ENCODE measurements at places on chromosomes 7 and 10. TPM values are rescaled to one million over a fixed set of nuclear protein-coding genes. Genes with fewer than 3 reads are reported as not detected.

DNA sequence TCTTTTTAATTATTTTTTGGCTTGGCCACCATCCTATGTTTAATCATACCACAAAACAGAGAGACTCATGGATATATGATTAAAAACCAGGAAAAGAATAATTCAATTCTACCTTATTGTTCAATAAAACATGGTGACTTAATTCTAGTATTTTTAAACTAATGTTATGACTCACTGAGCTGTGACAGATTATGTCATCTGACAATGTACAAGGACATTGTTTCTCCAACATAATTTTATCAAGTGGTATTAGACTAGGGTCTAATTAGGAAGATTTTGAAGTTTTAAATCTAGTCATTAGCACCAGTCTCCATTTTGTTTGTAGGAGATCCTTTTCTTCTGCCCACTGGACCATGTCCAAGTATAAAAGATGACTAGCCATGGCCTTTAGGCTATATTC, 199.3 kb upstream of the MDFIC start:
- no peak for DNase-seq

GRCh38 chr7:1922870-1923236, 252.8 kb downstream of the ELFN1 start:
- DNase-seq = no peak

GRCh38 chr10:112308125-112308502, 24.9 kb downstream of the TECTB start:
- DNase-seq = no peak

DNA sequence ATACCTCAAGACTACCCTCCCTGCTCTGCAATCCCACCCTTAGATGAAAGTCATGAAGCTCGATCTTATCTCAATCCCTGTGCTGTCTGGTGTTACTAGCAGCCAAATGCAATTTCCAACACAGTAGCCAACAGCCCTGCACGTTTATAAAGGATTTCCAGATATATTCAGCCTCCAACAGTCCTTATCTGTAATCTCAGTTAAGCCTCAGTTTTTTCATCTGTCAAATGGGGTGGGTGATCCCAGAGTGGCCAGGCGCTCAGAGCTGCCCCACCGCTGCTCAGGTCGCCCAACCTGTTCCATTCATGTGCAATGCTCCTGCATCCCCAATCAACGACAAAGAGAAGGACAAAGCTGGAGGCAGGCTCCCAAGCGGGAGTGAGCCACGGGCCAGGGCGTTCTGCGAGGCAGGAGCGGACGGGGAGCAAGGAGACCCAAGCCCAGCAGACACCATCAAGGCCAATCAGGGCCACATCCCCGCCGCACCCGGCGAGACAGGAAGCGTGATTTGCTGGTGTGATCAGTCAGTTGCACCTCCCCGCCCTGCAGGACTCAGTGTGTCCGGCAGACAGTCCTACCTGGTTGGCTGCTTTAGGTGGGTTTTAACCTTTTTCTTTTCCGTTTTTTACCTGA, 19.7 kb downstream of the PDGFA start:
- no peak for DNase-seq

DNA sequence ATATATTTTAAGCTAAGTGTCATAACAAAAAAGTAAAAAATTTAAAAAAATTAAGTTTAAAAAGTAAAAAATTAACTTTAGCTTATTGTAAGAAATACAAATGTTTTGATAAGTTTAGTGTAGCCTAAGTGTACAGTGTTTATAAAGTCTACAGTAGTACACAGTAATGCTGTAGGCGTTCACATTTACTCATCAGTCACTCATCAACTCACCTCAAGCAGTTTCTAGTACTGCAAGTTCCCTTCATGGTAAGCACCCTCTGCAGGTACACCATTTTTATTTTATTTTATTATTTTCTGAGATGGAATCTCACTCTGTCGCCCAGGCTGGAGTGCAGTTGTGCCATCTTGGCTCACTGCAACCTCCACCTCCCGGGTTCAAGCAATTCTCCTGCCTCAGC, 316.0 kb downstream of the FGFR2 start:
- no peak for DNase-seq

DNA sequence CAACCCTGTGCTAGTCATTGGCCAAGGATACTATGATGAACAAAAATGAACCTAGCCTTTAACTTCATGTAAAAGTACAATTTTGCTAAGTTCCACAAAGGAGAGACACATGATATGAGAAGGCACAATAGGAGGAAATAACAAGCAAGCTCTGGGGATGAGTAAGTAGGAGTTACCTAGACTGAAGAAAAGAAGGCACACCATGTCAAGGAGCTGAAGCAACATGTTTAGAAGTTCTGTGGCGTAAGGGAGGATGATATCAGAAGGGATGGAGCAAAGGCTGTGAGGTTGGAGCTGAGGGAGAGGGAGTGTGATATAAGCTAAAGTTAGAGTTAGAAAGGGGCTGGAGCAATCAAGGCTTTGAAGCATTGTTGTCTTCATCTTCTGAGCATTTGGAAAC, 25.6 kb downstream of the KIFBP start:
- DNase-seq = no peak

GRCh38 chr7:2631946-2632732, at the start of gene TTYH3:
Gene TTYH3, plus strand, starts transcription at chr7:2631986. Its CDS starts 170 bp downstream, at chr7:2632156.
- DNase-seq = peak; percentile 43

GRCh38 chr10:6174201-6174874, 28.4 kb upstream of the PFKFB3 start:
- DNase-seq = no peak

- DNase-seq = no peak
Observed at GRCh38 chr7:116445447-116446211, 53.9 kb upstream of the CAV2 start.

GRCh38 chr10:117260084-117260483, 19.2 kb downstream of the SLC18A2 start:
- DNase-seq = peak; percentile 9

- no peak for DNase-seq
Observed at GRCh38 chr7:78718212-78718611, 735.3 kb downstream of the MAGI2 start.

DNA sequence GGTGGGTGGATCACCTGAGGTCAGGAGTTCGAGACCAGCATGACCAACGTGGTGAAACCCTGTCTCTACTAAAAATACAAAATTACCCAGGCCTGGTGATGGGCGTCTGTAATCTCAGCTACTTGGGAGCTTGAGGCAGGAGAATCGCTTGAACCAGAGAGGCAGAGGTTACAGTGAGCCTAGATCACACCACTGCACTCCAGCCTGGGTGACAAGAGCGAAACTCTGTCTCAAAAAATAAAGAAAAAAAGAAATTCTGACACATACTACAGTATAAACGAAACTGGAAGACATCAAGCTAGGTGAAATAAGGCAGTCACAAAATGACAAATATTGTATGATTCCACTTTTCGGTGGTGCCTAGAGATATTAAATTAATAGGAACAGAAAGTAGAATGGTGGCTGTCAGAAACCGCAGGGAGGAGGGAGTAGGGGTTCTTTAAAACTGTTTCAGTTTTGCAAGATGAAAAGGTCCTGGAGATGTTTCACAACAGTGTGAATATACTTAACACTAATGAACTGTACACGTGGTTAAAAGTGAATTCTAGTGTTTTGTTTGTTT, 23.2 kb downstream of the PILRA start:
- no peak for DNase-seq

DNA sequence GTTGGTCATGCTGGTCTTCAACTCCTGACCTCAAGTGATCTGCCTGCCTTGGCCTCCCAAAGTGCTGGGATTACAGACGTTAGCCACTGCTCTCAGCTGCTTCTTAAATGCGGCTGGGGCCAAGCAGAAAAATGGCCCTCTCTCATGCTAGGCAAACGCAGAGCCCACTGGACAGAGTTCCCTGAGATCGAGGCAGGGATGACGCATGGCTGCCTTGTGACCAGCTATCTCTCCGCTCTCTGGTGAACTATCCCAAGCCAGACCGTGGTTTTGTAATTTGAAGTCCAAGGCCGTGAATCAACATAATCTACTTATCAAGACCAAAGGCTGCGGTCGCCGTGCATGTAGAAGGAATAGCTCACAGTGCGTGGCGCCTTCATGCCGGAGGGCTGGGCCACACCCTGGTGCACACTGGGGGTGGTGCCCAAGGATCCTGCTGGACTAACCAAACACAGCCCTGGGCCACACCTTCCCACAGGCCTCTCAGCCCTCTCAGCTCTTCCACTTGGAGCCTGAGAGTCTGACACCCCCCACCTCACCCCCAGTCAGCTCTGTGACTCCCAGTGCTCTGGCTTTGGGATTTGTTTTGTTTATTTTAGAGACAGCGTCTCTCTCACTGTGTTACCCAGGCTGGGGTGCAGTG, 88.1 kb upstream of the CUX1 start:
- DNase-seq = peak; percentile 97

GRCh38 chr7:1274876-1275375, 42.3 kb downstream of the UNCX start:
- DNase-seq = no peak

GRCh38 chr7:117951285-117951684, 78.0 kb upstream of the CTTNBP2 start:
- no peak for DNase-seq

DNA sequence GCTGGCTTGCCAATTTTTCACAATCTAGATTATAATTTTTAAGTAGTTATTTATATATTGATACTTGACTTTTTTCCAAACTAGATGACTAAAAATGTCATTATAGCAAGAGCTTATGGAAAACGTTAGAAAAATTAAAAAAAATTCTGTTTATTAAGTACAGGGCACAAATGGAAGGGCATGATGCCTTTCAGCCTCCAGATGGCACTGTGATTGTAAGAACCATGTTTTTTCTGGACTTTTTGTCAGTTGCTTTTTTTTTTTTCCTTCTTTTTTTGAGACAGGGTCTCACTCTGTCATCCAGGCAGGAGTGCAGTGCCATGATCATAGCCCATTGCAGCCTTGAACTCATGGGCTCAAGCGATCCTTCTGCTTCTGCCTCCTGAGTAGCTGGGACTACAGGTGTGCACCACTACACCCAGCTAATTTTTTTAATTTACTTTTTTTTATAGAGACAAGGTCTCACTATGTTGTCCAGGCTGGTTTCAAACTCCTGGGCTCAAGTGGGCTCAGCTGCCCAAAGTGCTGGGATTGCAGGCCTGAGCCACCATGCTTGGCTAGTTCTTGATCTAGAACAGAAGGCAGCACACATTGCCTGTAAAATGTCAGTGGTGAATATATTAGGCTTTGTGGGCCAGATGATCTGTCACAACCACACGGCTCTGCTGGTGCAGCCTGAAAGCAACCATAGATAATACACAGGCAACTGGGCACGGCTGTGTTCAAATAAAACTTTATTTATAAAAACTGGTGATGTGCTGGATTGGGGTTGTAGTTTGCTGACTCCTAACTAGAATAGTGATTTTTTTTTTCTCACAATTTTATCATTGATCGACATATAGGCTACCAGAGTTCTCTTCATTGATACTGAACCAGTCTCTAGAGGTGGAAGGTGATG, 27.4 kb downstream of the UCMA start:
- peak; percentile 20 for DNase-seq

DNA sequence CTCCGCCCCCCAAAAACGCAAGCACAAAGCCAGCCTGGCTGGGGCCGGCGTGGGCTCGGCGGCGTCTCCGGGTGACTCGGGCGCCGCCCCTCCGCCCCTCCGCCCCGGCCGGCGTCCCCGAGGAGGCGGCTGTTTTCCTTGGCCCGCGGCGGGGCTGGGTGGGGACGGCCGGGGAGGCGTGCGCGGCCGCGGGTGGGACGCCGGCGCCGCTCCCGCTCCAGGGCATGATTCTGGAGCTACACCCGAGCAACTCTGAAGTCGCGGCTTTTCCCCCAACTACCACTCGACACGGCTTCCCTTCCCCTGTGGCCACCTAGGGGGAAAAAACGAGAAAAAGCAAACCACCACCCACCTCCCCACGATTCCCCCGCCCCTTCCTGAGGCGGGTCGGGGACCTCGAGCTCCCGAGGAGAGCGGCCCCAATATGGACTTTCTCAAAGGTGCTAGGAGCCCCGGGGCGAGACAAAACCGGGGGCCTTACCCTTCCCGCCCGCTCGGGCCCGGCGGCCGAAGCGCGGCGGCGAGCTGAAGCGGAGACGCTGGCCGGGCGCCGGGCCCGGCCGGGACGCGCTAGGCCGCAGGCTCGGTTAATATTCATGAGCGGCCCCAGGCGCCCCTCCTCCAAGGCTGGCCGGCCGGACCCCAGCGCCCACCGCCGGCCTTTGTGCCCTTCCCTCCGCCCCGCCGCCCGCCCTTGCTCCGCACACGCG, 856 bp downstream of the ARHGAP21 start:
- peak; percentile 72 for DNase-seq

DNA sequence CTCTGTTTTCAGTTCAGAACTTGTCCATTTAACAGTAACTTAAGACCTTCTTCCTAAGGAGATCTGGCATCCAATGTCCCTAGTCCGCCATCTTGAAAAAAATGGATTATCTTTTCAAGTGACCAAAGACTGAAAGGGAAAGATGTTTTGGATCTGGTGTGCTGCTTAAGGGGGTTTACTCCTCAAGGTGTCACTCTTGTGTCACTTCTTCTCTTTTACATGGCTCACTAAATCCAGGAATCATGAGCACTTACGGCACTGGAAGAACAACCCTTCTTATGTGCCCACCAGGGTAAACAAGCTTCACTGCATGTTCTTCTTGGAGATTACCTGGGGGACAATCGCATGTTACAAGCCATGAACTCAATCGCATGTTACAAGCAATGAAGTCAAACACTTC, 43.7 kb downstream of the ANXA8 start:
- DNase-seq = no peak

DNA sequence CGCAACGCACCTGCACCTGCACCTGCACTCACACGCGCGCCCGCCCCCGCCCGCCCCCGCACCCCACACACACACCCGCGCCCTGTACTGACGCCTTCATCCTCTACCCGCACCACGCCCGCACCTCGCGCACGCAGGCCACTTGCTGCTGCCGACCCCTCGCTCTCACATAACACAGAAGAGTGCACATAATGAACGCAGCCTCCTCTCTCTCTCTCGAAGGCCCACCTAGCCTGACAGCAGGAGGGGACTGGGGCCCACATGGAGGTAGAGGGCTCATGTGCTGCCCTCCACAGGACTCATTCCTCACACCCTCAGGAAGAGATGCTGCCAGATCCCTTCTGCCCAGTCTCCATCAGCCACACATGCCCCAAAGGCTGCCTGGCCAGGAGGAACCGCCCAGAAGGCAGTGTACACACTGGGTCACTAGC, 432 bp upstream of the CAMK2B start:
- no peak for DNase-seq

DNA sequence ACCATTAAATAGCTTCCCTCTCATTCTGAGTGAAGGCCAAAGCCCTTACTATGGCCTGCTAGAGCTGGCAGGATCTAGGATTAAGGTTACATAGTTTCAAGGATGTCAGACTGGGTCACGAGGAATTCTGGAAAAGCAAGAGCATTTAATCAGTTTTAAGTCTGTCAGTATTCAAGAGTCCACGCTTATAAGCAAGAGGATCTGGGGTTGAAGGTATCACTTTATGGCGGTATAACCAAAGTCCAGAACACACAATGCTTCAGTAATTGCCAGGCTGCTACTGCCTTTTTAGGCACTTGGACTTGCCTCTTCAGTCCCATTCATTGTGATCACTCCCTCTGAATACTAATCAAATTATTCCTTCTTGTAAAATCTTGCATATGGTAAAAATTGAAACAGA, 101.0 kb downstream of the HBP1 start:
- no peak for DNase-seq

GRCh38 chr7:155398944-155399343, 59.0 kb upstream of the EN2 start:
- no peak for DNase-seq

GRCh38 chr7:134485203-134485602, 26.3 kb upstream of the AKR1B1 start:
- DNase-seq = no peak

Gene FAM180A
- total RNA-seq = 1.7 TPM

Gene UCMA
- 3.9 TPM for total RNA-seq

Gene TMEM225B
- total RNA-seq = not detected

Gene ODAD2
- total RNA-seq = 6.5 TPM

Gene ERV3-1
- 10.6 TPM for total RNA-seq

Gene IQUB
- total RNA-seq = 2.6 TPM

Gene RAMP3
- 3.1 TPM for total RNA-seq

Gene SAMD9
- 24.6 TPM for total RNA-seq

Gene MOGAT3
- 3.9 TPM for total RNA-seq

Gene NUTM2E
- total RNA-seq = 1.4 TPM

Measured in umbilical cord (tissue), 2 donors.